ENCODE measurements at places on chromosomes 4 and X.

GRCh38 chr4:76562836-76563453, 127.9 kb downstream of the SHROOM3 start:
- no peak for DNase-seq

GRCh38 chr4:6617246-6617645, 23.2 kb upstream of the MRFAP1 start:
- DNase-seq, result no peak

DNA sequence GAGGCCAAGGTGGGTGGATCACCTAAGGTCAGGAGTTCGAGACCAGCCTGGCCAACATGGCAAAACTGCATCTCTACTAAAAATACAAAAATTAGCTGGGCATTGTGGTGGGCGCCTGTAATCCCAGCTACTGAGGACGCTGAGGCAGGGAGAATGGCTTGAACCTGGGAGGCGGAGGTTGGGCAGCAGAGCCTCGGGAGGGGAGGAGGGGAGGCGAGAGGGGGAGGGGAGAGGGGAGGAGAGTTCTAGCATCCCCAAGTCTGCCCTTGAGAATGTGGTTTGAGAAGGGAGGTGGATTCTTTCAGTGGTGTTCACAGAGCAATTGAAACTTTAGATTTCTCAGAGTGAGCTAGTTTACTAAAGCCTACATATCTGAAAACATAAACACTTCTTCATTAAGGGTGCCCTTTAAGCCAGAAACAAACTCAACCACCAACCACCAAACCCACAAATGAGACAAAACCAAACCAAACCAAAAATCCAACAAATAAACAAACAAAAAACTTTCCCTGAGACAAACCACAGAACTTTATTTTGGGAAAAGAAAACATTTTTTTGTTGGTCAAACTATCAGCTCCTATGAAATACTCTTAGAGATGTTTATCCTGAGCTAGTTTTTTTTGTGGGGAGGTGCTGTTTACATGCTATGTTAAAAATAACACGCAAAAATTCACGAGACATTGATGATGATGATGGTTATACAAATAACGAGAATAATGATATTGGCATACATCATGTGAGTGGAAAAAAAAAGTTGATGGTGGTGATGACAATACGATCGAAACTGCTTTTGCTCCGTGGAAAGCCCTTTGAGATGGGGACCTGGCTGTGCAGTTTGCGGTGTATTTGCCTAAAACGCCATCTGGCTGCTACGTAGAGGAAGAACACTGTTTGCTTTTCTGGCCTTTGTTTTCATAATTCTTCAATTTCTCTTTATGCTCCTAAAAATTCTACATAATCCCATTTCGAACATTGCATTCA, 98.2 kb upstream of the PRKX start:
- DNase-seq, result no peak

- DNase-seq, result no peak
These were observed 118.8 kb downstream of the PSAPL1 start for GRCh38 chr4:7315935-7316334.

GRCh38 chr4:11768251-11768972, 339.7 kb upstream of the HS3ST1 start:
- no peak for DNase-seq

DNA sequence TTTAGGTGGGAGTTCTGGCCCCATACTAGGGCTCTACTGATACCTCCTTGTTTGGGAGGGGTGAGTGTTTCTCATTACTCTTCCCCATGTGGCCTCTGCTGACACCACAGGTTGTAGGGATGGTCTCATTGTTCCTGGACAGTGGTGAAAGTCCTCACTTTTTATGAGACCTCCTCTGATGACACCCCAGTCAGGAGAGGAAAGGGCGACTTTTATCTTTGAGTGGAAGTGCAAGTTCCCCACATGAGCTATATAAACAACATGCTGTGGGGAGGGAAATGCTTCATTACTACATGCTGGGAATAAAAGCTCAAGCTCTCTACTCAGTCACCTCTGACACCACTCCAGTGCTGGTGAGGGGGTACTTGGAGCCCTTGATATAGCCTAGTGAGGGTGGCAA, 29.5 kb upstream of the MAGEA6 start:
- DNase-seq, result no peak

GRCh38 chr4:93384241-93384640, 444.3 kb upstream of the ATOH1 start:
- no peak for DNase-seq

GRCh38 chrX:8548446-8548845, 83.8 kb downstream of the VCX3B start:
- no peak for DNase-seq

- DNase-seq, result no peak
These were observed 59.7 kb downstream of the KLHL13 start for GRCh38 chrX:118056870-118057269.

- no peak for DNase-seq
These were observed 124.4 kb downstream of the ZNF827 start for GRCh38 chr4:145814246-145814645.

- no peak for DNase-seq
These were observed 38.9 kb upstream of the TMPRSS11D start for GRCh38 chr4:67922697-67923096.

DNA sequence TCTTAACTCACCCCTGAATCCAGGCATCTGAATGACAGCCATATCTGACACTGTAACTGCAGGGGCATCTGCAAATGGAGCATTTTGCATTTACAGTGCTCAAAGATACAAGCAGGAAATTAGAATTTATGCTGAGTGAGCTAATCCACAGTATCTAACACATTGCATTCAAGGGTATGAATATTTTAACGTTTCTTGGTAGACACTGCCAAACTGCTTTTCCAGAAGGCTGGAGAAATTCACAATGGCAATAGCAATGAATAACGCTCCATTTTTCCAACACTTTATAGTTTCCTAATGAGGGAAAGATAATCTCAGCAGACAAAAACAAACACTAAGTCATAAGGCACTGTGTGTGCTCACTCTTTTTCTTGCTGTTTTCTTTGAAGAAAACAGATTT, 30.9 kb downstream of the AADAT start:
- no peak for DNase-seq

DNA sequence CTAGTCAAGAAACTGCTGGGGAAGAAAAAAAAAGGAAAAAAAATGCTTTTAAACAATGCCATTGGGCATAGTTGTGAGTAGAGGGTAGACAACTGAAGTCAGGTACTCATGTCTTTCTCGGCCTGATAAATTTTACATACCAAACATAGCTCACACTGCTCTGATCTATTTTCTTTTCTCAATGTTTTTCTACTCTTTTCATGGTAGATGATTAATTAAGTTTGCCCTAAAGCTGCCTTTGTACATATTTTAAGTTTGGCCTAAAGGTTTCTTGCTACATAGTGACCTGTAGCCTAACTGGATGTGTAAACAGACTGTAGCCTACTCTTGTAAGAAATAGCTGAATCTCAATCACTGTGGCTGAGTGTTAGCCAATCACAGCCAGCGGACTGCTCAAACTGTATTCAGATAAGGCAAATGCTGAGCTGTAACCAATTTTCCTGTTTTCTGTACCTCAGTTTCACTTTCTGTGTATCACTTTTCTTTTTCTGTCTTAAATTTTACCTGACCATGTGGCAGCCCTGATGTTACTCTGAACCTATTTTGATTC, 121.0 kb downstream of the PCDH10 start:
- no peak for DNase-seq

- DNase-seq, result no peak
These were observed 90.8 kb upstream of the PAK3 start for GRCh38 chrX:111005166-111005565.

GRCh38 chrX:480861-481417, 94.2 kb upstream of the PPP2R3B start:
- DNase-seq, result no peak

- DNase-seq, result no peak
These were observed 895.9 kb downstream of the TRIML1 start for GRCh38 chr4:189035091-189035490.

GRCh38 chr4:159297091-159297490, 194.2 kb downstream of the RAPGEF2 start:
- DNase-seq, result no peak

GRCh38 chr4:168981942-168982341, 28.1 kb downstream of the CBR4 start:
- no peak for DNase-seq

DNA sequence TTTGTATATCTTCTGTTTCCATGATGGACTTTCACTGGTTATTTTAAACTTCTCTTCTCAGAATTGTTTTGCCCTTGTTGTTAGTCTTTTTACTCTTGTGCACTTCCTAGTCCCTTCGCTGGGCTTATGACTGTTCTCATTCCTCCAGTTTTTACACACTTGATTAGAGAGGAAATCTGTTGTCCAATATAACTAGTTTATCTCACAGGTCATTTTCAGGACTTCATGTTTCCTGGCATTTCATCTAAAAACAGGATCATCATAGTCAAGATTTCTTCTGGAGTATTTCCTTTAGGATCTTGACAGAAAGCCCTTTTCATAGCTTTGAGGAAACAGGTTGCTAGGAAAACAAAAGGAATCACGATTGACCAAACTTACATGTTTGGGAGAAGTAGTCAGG, 3.0 kb downstream of the FNIP2 start:
- DNase-seq, result no peak

- no peak for DNase-seq
These were observed 36.5 kb downstream of the EFNB1 start for GRCh38 chrX:68865300-68865699.

- DNase-seq, result no peak
These were observed 224.7 kb upstream of the PPP1R2C start for GRCh38 chrX:43002526-43003203.

- no peak for DNase-seq
These were observed 142.9 kb upstream of the SLC4A4 start for GRCh38 chr4:71195924-71196323.

DNA sequence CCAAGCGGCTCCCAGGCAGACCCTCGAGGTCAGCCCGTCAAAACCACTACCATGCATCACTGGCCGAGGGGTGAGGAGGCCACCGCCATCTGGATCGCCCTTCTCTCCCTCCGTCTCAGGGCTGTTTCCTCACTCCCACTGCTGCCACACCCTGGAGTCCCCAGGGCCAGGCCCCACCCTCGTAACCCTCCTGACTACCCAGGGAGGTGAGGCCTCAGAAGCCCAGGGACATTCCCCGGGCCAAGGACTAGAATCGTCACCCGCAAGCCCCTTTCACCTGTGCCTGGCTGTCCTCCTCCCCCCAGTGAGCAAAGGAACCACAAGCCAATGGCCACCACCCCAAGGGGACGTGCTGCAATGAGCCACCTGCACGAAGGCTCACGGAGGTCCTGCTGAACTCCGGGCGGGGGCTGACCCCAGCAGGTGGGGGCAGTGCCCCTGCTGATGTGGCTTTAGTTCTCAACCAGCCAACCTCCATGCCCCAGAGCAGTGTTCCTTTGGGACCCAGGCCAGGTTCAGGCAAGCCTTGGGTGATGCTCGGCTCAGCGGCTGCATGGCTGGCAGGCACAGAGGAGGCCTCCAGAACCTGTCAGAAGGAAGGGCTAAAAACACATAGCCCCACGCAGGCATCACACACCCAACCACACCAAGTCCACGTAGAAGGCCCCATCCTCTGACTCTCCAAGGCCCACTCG, 23.8 kb downstream of the PPP2R2C start:
- no peak for DNase-seq

GRCh38 chr4:128483816-128484215, 196.2 kb upstream of the PGRMC2 start:
- DNase-seq, result no peak

GRCh38 chrX:150152546-150152945, 210.6 kb upstream of the MAMLD1 start:
- DNase-seq, result no peak

GRCh38 chr4:6474053-6474568, 1.7 kb upstream of the PPP2R2C start:
- DNase-seq, result no peak

- DNase-seq, result no peak
These were observed 64.6 kb upstream of the PAGE1 start for GRCh38 chrX:49760290-49760890.

- DNase-seq, result no peak
These were observed 86.1 kb upstream of the STS start for GRCh38 chrX:7061429-7061828.

- no peak for DNase-seq
These were observed 186.3 kb upstream of the INTU start for GRCh38 chr4:127446427-127446885.

GRCh38 chrX:15973946-15974345, 119.3 kb upstream of the AP1S2 start:
- DNase-seq, result no peak

DNA sequence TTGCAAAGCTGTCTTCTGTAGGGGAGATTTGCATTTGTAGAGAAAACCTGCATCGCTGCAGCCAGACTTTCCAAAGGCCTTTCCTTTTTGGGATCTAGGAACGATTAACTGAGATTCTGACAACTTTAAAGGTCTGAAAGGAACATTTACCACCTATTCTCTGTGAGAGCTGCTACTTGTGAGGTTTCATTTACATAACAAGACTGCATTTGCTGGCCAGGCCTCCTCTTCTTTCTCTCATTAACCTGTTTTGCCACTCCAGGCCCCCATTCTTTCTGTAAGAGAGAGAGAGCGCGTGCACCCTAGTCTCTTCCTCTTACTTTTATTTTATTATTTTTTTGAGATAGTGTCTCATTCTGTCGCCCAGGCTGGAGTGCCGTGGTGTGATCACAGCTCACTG, 31.6 kb downstream of the TMEM31 start:
- DNase-seq, result no peak

DNA sequence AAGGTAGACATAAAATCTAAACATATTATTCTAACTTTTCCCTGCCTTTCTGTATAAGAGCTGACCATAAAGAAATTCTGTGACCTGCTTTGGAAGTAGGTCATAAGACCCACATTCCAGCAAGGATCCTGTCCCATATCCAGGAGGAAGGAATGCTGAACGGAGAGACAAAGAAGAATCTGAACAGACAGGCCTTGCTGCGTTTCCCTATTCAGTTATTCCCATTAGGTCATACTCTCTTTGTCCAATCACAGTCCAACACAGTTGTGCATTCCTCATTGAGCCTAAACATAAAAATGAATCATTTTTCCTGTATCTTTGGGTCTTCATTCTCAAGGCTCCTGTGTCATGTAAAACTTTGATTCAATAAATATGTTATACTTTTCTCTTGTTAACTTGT, 287.6 kb upstream of the TAPT1 start:
- no peak for DNase-seq

DNA sequence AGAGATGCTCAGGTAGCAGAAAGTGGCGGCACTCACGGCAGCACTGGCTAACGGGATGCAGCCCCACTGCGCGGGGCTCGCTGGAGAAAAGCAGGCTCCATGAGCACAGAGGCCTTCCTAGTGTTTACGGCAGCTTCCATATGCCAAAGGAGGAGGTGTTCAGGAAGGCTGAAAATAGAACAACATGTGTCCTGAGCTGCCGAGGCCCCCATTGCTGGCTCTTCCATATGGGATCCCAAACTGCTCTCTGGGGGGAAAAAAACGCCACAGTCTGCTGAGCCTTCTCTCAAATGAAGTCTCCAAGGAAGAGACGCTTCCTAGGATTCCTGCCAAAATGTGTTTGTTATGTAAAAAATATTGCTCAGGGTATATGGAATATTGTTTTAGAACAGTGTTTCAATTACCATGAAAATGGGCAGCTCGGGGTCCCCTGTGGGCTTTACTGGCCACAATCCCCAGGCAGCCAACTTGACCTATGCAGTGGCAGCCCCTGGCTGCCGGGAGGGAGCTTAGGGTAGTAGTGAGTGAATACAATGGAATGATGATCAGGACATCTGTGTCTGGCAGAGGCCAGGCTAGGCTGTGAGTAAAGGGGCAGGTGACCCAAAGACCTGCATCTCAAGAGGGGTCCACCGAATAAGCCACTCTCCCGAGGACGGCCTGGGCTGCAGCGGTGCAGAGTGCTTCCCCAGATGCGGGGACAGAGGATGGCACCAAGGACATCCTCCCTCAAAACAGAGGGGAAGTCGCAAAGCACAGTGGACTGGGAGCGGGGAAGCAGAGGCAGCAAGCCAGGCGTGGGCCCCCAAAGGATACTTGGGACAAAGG, 170.1 kb downstream of the AFAP1 start:
- no peak for DNase-seq

All from activated naive CD4-positive, alpha-beta T cell treated with anti-CD3 and anti-CD28 coated beads, Interleukin-2, amount 50 U/mL, for 72 hours (primary cell).